ENCODE measurements at places on chromosomes 5 and 9.

GRCh38 chr9:99181621-99182020 lies 40.1 kb downstream of the ALG2 start:
- no peak for DNase-seq

DNA sequence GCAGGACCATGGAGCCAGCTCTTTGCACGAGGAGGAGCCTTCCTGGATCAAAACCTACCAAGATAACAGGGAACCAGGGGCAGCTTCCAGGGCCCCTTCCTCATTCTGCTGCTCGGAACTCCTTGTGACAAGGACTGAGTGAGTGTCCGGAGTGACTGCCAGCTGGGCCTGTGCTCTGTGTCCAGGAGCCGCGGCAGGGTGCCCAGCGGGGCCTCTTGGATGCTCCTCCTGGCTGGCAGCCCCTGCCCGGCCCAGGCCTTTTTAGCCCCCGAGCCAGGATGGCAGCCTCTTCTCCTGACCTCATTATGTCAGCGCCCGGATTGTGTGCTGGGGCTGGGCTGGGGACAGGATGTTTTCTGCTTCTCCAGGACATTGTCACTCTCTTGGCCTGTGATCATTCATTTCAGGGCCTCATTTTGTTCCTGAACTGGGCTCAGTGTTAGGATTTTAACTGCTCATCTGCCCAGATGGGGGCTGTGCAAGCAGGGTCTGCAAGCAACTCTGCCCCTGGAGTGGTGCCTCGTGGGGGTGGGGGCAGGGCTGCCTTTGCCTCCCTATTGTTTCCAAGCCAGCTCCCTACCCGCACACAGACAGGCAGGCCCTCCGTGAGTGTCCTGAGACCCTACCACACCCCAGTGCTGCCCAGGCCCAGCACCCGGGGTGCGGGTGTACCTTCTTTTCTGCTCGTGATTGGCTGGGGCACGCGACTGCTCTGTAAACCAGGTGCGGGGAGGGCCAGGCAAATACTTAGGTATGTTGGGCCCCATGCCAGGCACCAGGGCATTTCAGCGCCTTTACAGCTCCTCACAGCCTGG lies 161.6 kb downstream of the COL23A1 start:
- DNase-seq: no peak

DNA sequence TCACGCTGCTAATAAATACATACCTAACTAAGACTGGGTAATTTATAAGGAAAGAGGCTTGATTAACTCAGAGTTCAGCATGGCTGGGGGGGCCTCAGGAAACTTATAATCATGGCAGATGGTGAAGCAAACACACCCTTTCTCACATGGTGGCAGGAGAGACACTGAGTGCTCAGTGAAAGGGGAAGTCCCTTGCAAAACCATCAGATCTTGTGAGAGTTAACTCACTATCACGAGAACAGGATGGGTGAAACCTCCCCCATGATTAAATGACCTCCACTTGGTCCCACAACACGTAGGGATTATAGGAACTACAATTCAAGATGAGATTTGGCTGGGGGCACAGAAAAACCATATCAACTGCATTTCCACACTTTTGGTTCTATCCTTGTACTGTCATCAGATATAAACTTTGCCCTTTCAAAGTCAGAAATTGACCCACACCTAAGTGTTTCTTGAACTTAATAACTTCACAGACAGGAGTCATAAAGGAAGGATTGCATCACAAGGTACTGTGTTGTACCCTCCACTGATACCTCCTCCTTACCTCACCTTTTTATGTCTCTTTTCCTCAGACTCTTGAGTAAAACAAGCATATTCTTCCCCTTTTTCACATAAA lies 319.1 kb upstream of the PIK3R1 start:
- DNase-seq: no peak

DNA sequence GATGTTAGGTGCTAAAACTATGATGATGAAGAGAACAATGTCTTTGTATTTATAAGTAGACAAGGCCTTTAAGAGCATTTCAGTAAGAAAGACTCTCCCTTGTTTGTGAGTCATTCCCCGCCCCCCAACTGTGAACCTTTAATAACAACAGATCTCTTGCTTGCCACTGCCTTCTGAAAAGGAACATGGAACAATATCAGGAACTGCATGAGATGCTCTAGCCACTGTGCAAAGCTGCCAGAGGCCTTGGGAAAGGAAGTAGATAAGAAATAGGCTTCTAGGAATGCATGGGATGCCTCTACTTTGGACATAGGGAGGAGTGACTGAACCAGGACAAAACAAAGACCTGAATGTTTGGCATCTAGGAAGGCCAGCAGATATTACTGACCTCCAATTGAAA lies 296.1 kb upstream of the MPDZ start:
- no peak for DNase-seq

DNA sequence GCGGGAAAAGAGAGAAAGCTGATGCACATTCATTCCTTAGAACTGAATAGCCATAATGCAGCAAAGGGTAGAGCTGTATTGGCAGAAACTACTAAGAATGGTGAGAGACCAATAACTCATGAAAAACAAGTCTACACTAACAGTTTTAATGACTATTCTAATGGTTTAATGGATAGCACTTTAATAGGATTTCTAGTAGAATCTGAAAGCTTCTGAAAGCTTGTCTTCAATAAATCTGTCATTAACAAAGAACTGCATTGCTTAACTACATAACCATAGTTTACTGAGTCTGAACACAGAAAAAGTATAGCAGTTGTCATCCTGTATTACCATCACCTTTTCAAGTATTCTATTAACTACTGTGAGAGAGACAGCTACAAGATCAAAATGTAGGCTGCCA lies 617.8 kb upstream of the DMAC1 start:
- no peak for DNase-seq

GRCh38 chr5:113147101-113147508 lies 170.5 kb downstream of the DCP2 start:
- DNase-seq: no peak

- no peak for DNase-seq
These were observed 1.9 kb upstream of the ZDHHC11 start for GRCh38 chr5:852431-853401.

GRCh38 chr5:115109840-115110239 lies 59.9 kb downstream of the TRIM36 start:
- no peak for DNase-seq

- no peak for DNase-seq
These were observed 234.2 kb upstream of the ADAMTS16 start for GRCh38 chr5:4905674-4906520.

GRCh38 chr5:128329386-128329939 lies 208.6 kb downstream of the FBN2 start:
- DNase-seq: no peak

DNA sequence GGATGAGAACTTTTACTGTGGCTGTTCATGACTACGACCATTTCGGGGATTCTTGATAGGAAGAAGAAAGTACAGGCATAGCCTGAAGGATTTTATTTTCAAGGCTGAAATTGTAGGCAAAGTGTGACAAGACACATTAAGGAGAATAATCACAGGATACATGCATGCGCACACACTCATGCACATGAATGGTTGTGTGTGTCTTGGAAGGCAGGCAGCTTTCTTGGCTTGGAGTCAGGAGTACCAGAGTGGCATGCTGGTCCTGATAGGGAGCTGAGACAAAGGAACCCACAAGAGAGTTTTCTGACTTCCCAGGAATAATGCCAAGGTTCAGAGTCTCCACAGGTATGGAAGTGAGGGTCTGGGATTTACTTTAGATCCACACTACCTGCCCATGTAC lies 22.2 kb downstream of the PLK2 start:
- DNase-seq: no peak

GRCh38 chr5:112869948-112870347 lies 8.9 kb downstream of the SRP19 start:
- DNase-seq: no peak

- DNase-seq: peak; percentile 0
These were observed 91.8 kb upstream of the TNC start for GRCh38 chr9:115209601-115210306.

DNA sequence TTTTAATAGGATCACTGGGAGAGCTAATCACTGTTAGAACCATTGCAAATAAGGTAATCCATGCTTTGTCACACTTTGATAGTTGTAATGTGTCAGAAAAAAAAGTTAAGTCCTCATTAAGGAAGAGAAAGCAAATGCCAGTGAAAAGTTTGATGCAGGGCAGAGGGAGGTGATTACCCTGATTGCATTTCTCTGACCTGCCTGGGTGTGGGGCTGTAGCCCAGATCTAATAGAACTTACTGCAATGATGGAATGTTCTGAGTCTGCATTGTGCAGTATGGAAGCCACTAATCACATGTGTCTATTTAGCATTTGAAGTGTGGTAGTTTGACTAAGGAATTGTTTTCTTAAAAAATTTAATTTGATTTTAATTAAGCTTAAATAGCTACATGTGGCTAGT lies 202.7 kb downstream of the ATP10B start:
- no peak for DNase-seq

GRCh38 chr5:123351820-123352219 lies 71.4 kb downstream of the CEP120 start:
- no peak for DNase-seq

DNA sequence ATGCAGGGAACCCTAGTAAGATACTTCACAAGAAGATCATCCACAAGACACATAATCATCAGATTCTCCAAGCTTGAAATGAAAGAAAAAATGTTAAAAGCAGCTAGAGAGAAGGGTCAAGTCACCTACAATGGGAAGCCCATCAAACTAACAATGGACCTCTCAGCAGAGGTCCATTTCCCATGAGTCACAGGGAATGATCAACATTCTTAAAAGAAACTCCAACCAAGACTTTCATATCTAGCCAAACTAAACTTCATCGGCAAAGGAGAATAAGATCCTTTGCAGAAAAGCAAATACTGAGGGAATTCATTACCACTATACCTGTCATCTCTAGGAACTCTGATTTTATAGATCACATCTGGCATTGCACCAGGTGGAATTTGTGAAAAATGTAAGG lies 52.9 kb upstream of the SPATA31E1 start:
- DNase-seq: no peak

DNA sequence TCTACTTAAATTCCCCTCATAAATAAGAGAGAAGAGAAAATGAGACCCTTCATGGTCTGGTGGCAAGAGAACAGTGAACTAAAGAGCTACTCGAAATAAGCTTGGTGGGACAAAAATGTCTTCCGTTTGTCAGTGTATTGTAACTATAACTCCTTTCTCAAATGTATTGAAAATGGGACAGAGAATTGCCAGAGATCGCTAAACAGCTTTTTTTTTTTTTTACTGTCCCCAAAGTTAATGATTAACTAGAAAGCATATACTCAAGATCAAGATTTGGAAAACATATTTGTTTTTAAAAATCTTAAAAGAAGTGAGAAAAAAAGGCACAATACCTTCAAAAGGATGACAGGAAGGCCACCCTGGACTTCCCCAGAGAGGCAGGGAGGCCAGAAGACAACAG lies 206.4 kb upstream of the CTNND2 start:
- no peak for DNase-seq

All from activated CD4-positive, alpha-beta T cell treated with anti-CD3 and anti-CD28 coated beads, Interleukin-2, amount 50 U/mL, for 24 hours (primary cell).